ENCODE measurements at places on chromosomes 16 and 17. TPM values are rescaled to one million over a fixed set of nuclear protein-coding genes. Genes with fewer than 3 reads are reported as not detected.

The GSDMA gene
- not detected for total RNA-seq

The ELMO3 gene
- 1.3 TPM for total RNA-seq

The GOSR2 gene
- 42.9 TPM for total RNA-seq

The RPH3AL gene
- 24.0 TPM for total RNA-seq

The TBC1D28 gene
- not detected for total RNA-seq

The TNFRSF17 gene
- total RNA-seq = not detected

The SLFN13 gene
- 4.7 TPM for total RNA-seq
